ENCODE measurements at places on chromosomes 5 and 9.

DNA sequence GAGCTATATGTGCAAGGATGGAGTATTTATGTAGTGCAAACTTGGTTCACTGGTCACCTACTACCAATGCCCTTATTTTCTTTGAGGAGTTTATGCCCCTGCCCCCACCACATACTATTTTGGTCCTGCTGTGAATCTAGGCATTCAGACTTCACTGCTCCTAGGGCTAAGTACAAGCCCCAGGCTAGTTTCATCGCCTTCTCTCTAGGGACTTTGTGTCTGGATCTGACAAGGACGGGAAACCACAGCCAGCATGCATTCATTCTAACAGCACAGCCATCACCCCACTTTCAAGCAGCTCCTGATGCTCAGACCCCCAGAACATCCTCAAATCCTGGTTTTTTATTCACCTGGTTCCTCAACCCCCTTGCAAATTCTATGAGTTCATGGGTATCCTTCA is 56.8 kb downstream of the DRD1 start:
- DNase-seq, result no peak

- DNase-seq, result no peak
These were observed 541.4 kb upstream of the ZNF462 start for GRCh38 chr9:106321394-106322180.

GRCh38 chr5:109935833-109936490 is 246.2 kb downstream of the MAN2A1 start:
- no peak for DNase-seq

DNA sequence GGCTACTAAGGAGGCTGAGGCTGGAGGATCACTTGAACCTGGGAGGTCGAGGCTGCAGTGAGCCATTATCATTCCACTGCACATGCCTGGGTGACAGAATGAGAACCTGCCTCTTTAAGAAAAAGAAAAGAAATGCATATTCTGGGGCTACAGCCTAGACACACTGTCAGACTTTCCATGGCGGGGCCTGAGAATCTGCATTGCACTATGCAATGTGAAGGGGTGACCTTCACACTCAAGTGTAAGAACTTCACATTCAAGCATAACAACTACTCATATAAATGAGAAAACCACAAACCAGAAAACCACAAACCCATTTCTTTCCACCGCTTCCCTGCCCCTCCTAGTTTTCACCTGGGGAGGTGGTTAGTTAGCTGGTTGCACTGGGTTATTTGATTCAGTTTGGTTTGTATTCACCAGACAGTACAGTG is 18.0 kb upstream of the FBP2 start:
- DNase-seq, result no peak

GRCh38 chr5:43037636-43038495 is 2.3 kb downstream of the ANXA2R start:
- no peak for DNase-seq

- no peak for DNase-seq
These were observed 44.4 kb downstream of the ACTBL2 start for GRCh38 chr5:57437976-57438805.

- no peak for DNase-seq
These were observed 755 bp downstream of the DND1 start for GRCh38 chr5:140672455-140673186.

- no peak for DNase-seq
These were observed 609.5 kb upstream of the CLINT1 start for GRCh38 chr5:158468444-158468843.

DNA sequence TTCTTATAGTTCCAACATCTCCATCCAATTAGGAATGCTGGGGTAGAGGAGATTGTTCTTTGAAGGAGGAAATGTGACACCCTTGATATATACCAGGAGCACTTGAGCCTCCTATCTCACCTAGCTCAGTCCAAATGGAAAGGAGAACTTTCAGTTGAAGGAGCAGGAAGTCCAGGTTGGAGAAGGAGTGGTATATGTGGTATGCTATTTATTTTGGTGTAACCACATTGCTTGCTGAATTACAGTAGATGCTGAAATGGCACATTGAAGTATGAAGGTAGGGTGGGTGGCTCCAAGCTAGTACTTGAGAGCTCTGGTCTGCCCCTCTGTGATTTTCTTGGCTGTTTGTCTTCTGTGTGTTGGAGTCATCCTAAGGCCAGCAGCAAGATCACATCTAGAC is 6.1 kb downstream of the CSNK1G3 start:
- no peak for DNase-seq

DNA sequence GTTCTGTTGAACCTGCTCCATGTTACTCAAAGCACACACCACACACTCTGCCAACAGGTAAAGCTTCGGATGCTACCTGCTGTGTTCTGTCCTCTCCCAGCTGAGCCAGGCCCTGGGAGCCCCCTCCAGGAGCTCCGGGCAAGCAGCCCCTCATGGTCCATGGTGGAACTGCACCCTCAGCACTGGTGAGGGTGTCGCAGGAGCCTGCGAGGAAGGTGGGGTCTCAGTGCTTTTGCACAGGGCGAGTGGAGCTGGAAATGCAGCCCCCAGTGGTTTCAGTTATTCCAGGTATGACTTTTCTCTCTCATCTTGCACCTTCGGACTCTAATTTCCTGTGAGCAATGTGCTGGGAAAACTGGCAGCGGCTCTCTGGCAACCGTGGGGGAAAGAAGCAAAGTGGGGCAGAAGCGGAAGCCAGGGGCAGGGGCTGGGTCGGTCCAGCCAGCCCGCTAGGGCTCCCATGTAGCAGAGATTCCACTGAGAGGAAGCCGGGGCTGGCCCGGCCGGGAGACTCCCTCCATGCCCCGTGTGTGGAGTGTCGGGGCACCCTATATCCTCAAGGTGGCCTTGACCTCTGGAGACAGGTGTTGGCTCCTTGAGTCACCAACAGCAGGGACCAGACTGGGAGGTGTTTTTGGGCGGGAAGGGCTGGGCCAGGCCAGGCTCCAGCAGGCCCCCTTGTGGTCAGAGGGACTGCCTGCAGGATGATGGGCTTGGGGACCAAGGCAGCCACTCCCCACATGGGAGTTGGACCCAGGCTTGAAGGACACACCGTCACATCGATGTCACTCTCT is 75.6 kb upstream of the PRSS3 start:
- no peak for DNase-seq

DNA sequence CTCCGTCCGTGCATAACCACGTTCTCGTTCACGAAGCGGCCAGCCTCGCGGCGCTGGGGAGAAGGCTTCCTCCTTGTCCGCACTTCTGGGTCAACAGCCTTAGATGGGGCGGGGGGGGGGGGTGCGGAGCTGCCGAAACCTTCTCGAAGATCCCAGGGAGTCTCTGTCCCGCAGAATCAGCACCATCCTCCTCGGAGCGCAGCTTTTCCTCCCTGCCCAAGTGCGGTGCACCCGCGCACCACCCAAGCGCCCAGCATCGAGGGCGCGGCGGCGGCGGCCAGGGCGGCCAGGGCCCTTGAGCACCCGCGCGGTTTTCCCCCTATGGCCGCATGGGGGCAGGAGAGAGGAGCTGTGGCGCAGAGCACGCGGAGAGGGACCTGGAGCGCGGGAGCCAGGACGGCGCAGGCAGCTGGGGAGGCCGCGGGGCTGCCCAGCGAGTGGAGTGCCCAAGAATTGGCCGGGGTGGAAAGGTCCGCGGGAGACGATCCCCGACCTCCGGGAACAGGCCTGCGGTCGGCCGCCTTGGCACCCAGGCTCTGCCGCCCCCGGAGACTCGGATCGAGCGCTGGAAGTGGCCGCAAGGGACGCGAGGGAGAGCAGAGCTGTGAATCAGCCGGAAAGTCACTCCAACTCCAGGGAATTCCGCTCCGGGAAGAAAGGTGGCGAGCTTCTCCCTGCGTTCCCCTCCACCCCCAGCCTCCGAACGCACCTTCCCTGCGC is 43.1 kb downstream of the TMEM174 start:
- DNase-seq, result no peak

DNA sequence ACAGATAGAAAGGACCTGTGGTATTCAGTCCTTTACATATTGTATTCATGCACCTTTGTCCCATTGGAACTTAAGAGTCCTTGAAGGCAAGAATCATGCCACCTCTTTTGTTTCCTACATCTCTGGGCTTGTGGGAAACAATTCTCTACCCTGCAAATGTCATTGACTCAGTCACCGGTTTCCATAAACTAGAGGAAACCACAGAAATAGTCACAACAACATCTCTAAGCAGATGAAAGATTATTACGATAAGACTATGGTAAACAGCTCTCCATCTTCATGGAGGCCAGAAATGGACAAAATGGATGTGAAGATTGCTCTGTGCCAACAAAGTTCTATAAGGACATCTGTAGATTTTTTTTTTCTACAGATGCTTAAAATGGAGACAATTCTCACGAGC is 165.5 kb downstream of the PIK3R1 start:
- no peak for DNase-seq

GRCh38 chr9:125137200-125137599 is 6.1 kb downstream of the SCAI start:
- DNase-seq, result no peak

DNA sequence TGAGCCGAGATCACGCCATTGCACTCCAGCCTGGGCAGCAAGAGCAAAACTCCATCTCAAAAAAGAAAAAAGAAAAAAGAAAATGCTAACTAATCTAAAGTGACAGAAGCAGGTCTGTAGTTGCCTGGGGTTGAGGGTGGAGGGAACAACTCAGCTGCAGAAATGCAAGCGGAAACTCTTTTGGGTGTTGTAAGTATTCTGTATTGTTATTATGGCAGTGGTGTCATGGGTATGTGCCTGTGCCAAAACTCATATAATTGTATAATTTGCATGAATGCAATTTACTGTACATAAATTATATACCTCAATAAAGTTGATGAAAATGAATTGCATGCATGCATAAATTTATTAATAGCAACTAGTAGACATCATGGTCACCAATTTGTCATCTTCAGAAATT is 23.0 kb upstream of the RPS23 start:
- DNase-seq, result no peak

DNA sequence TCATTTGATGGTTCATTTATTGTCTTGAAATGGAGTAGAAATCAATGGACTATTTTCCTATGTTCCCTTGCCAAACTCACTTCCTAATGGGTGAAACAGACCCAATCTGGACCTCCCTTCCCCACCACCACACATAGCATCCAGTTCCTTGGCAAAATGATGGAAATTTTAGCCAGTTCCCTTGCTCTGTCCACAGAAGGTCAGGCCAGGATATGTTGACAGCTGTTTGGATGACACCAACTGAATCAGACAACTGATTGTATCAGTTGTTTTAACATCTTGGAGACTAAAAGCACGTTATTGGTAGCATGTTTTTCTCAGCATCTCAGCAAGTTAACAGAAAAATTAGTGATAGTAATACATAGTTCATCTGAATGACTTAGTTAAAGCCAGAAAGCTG is 534.8 kb downstream of the PSAT1 start:
- no peak for DNase-seq

DNA sequence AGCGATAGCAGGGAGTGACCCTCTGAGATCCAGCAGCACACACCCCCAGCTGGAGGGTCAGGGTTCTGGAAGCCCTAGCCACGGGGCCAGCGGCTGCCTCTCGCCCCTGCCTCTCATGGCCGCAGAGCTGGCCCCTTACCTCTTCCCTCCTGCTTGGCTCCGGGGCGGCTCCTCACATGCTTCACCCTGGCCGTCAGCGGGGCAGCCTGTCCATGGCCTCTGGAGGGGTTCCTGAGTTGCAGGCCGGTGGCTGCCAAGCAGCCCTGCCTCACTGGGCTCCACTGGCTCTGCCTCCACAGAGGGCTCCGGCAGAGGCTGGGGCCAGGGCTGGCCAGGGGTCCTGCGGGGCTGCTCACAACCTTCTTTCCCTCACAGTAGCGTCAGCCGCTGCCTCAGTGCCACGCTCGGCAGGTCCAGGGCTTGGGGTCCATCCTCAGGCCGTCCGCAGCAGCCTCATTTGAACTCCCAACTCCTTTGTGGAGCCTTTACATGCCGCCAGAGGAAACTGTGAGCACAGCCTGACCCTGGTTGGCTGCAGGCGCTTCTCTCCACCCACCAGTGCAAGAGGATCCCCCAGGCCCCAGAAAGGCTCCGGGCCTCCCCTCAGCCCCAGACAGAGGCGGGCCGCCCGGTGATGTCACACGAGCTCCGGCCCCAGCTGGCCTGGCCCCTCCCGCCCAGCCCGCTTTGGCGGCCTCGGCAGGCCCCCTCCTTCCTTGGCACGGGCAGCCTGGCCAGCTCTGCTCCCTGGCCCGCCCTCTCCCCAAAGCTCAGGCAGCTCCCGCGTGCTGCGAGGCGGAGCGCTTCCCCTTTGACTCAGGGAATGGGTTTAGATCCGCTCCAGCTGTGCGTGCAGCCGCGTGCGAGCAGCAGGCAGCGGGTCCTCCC is at the start of gene ANGPTL2:
ANGPTL2 (minus strand) TSS at position 460 of the 888 bp plus-strand sequence. CDS start 13,904 bp downstream, outside the sequence.
- DNase-seq, result no peak

All from stimulated activated CD4-positive, alpha-beta T cell treated with anti-CD3 and anti-CD28 coated beads, Interleukin-15, amount 100 ng/mL, for 1 hour (primary cell).